Stimulated activated CD8-positive, alpha-beta memory T cell treated with anti-CD3 and anti-CD28 coated beads, Interleukin-15, amount 100 ng/mL, for 24 hours (primary cell): ENCODE measurements at places on chromosomes 11 and 22.

DNA sequence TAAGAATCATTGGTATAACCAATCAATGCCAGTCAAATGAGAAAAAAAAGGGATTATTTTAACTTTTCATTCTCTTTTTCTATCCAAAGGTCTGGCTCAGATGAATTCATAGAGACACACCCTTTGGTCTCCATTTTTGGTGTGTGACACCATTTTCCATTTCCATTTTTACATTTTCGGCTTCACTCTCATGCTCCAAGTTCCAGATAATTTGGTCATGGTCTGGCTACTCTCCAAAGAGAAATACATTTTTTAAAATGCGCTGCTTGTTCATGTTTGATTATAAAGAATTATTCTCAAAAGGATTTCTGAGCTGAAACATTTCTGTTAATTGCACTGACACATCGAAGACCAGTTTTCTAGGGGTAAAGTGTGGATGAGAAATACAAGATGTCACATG, 51.6 kb upstream of the FIBIN start:
- no peak for DNase-seq

DNA sequence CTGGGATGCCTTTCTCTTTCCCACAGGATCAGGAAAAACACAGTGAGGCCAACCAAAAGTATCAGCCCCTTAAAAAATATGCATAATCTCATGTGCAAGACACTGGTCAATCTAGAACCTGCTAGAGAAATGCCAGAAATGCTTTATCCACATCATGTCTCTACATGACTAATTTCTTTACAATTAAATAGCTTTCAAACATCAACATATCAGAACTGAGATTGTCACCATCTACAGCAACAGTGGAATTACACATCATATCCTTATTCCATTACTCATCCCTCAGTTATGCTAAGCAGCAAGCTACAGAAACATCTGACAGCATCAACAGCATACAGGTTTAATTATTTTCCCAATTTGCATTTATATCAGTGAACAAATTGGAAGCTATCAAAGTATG, 78.8 kb downstream of the DDIAS start:
- DNase-seq: no peak

DNA sequence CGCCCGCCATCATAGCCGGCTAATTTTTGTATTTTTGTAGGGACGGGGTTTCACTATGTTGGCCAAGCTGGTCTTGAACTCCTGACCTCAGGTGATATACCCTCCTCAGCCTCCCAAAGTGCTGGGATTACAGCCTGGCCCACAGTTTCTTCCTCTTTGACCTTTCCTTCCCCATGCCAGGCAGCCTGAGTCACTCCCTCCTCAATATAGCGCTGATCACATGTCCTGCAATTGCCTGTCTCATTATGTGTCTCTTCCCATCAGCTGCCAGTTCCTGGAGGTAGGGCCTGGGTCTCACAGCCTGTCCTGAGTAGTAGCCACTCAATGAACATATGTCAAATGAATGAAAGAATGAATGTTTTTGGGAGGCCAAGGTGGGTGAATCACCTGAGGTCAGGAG, 43.0 kb upstream of the CCDC134 start:
- DNase-seq: no peak

- no peak for DNase-seq
Observed at GRCh38 chr11:16902781-16903378, 111.3 kb downstream of the PLEKHA7 start.

GRCh38 chr22:30250661-30251267, 4.2 kb upstream of the LIF start:
- DNase-seq: no peak

DNA sequence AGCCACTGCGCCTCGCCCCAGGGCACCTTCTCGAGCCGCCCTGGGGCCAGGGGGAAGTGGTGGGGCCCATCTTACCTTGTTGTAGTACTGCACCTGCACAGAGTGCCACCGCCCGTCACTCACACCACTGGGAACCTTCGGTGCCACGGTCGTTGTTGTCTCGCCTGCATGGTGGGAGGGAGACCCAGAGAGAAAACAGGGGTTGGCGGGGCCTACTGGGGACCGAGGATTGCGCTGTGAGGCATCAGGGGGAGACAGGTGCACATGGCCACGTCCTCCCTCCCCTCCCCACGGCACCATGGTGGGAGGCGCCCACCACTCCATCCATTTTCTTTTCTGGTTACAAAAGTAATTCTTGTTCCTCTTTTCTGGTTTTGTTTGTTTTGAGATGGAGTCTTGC, 97.8 kb downstream of the TRMU start:
- DNase-seq: no peak

- no peak for DNase-seq
Observed at GRCh38 chr22:42399315-42400271, 32.6 kb downstream of the NFAM1 start.

GRCh38 chr11:94302776-94303175, 1.6 kb upstream of the IZUMO1R start:
- DNase-seq: no peak

GRCh38 chr11:111422494-111423249, 43.6 kb upstream of the POU2AF1 start:
- DNase-seq: no peak

GRCh38 chr11:19365743-19366410, 125.1 kb upstream of the E2F8 start:
- no peak for DNase-seq

DNA sequence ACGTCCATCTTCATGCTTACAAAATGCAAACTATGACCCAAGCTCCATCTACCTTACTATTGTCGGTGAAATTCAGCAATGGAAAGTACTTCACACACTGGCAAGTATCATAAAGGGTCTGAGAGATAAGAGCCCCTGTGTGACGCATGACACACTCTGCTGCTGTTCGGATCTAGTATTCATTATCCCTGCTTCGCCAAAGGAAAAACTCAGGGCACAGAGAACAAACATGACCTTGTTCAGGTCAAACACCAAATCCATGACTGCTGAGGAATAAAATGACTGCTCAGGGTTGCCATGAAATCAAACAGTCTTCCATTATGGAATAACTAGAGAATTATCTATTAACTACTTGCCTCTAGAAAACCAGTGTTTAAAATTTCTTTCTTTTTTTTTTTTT, 73.0 kb downstream of the MICAL3 start:
- DNase-seq: no peak

GRCh38 chr11:61033417-61033816, 61.9 kb downstream of the CD6 start:
- DNase-seq: no peak

GRCh38 chr11:44217432-44217831, 92.5 kb downstream of the ALX4 start:
- DNase-seq: no peak

DNA sequence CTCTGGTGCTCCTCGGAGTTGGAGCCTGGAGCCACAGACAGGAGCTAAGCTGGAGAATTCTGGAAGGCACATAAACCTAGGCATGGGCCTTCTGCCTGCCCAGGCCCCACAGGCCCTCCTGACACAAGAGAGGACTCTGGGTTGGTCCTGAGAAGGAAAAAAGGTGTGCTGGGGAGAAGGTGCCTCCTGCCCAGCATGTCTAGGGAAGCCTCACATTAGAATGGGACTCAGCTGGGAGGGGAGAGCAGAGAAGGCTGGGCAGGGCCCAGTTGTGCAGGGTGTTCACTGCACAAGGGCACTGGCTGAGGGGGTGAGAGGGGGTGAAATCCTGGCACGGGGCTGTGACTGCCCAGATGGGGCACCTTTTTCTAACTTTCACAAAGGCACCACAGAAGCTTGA, 39.4 kb upstream of the WNT11 start:
- DNase-seq: no peak

DNA sequence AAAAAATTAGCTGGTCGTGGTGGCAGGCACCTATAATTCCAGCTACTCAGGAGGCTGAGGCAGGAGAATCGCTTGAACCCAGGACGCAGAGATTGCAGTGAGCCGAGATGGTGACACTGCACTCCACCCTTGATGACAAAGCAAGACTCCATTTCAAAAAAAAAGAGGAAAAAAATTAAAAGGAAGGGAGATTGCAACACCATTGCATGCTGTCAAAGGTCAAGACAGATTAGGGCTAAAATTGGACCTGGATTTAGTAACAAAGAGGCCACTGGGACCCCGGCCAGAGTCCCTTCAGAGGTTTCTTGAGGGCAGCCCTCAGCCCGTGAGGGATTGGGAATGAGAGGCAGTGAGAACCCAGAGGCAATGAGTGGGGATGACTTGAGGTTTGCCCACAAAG, 8.2 kb upstream of the MAFF start:
- DNase-seq: no peak

DNA sequence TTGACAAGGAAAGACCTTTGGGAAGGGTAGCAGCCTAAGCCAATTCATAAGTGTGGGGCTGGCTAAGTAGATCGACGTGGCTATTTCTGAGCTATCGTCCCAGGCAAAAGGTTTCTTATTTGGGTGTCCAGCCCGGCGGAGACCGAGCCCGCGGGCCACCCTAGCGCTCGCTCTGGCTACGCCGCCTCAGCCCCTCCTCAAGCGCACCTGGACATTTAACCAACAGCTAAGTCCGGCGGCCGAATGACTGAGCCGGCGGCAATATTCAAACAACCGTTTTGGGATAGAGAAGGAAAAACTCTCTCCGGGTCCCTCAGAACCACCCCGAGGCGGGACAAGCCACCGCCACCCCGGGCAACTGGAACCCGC, 457 bp downstream of the RNF141 start:
- no peak for DNase-seq

- no peak for DNase-seq
Observed at GRCh38 chr11:126163074-126163700, 48.3 kb downstream of the RPUSD4 start.

GRCh38 chr11:8070417-8071115, 10.4 kb upstream of the TUB start:
- DNase-seq: no peak

- no peak for DNase-seq
Observed at GRCh38 chr11:17286332-17286731, 9.8 kb downstream of the NUCB2 start.

DNA sequence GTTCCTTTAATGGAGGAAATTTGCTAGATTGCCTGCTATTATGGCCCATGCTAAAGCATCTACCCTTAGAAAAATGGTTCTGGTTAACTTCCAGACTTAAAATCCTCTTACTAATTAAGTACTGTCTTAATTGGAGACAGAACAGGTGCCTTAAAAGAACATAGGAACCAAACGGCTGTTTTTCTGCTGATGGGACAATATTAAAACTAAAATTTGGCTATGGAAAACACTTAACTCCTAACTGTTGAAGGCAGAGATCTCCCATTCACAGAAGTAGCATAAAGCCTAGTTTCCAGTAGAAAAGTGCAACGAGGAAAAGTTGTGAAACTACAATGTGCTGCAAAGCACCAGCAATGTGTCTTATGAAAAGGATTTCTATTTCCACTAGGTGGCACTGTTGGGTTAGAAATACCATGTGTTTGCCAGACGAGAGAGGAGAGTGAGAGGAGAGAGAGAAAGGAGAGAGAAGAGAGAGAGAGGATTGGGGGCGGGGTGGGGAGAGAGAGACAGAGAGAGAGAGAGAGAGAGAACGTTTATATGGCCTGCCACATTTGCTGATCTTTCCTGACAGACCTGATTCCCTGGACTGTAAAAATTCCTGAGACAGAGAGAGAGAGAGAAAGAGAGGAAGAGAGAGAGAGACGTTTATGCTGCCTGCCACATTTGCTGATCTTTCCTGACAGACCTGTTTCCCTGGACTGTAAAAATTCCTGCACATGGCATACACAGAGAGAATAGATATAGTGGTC, 51.5 kb downstream of the FAM181B start:
- DNase-seq: no peak

- DNase-seq: no peak
Observed at GRCh38 chr11:116701876-116702275, 70.9 kb downstream of the BUD13 start.
